ENCODE measurements at places on chromosomes 4 and X.

GRCh38 chr4:125097729-125098128, 217.0 kb upstream of the FAT4 start:
- DNase-seq, result no peak

- no peak for DNase-seq
Measured at GRCh38 chrX:137428221-137428661, 137.7 kb upstream of the ZIC3 start.

GRCh38 chrX:80808881-80809411, 731 bp downstream of the BRWD3 start:
- peak; percentile 2 for DNase-seq

DNA sequence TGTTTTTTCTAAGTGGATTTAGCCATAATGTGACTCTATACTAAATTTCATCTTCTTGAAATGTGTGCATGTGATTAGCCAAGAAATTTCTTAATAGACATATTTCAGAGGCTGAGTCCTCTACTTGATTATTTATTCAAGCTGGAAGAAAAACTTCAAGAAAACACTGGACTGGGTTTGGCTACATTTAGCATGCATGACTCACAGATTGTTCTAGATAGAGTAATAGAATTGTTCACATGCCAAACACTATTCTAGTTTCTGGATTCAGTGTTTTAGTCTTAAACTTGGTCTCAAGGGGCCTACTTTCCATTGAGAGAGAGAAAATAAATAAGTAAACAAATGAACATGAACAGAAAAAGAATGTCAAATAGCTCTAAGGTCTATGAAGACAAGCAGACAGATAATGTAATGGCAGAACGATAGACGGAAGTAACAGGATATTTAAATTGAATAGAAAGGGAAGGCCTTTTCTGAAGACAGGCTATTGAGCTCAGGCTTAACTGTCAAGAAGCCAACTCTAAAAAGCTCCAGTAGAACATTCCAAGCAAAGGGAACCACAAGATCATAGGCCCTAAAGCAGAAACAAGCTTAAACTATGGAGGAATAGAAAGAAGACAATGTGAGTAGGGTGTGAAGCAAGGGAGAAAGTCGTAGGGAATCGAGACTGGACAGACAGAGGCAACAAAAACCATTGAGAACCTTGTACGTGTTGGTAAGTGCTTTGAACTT, 104.6 kb downstream of the TMEM144 start:
- no peak for DNase-seq

- no peak for DNase-seq
Measured at GRCh38 chr4:21009956-21010355, 309.7 kb downstream of the PACRGL start.

DNA sequence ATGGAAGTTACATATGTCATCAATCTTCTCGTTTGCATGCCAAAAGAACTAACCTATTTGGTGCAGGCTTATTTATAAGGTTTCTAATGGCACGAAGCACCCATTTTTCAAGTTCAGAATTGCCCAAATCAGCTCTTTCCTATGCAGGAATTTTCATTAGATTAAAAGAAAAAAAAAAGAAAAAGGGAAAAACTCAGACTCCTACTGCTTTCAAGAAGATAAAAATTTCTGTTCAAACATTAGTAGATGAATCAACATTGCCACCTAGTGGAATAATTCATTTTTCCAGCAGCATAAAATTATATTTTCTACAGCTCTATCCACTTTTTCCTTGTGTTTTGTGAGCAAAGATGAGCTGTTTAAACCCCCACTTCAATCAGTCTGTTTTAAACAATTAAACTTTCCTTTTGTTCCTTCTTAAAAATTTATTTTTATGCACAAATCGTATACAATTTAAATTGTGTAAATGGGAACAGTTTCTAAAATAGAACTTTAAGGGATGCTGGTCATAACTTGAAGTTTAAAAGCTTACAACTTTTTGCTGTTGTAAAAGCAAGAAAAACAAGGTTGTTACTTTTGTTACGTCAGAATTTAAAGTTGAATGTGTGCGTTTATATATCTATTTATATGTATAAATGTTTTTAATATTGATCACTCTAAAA, 309.9 kb downstream of the ARAP2 start:
- DNase-seq, result no peak

DNA sequence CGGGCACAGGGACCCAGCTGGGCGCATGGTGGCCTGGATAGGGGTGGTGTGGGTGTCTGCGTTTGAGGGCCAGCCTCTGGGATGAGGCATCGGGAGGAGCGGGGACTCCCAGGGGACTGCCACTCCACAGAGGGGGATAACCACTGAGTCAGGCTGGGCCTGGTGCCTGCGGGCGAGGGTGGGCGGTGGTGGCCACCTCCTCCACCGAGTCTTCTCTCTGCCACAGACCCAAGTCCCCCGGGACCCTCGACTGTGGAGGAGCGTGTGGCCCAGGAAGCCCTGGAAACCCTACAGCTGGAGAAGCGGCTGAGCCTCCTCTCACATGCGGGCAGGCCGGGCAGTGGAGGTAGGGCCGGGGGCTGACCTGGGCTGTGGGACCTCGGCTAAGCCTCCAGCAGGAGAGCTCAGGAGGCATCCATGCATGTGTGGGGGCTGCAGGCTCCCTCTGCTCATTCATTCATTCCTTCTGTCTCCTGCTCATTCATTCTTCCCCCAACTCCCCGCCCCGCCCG, 26.4 kb downstream of the DOK7 start:
- no peak for DNase-seq

DNA sequence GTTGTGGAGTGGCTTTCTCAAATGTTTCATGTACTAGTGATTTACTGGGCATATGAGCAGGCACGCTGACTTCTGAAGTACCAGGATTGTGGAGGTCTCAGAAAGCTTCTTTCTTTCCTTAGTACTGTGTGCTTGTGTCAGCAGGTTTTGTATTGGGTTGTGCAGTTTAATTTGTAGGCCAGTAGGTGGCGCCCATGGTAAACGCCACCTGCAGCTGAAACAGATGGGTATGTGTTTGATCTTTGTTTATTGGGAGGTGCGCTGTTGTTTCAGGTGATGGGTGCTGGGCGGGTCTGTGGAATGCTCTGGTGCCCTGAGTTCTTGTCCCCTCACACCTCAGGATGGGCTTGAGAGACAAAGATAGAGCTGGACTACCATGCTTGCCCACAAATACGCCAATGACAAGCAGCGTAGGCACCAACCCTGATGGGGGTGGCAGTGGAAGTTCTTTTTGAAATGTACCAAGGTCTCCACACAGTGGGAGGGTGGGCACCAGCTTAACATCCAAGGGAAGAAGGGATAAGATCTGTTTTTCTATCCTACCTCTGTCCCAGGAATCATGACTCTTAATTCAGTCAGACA, 141.5 kb downstream of the RPS6KA6 start:
- no peak for DNase-seq

DNA sequence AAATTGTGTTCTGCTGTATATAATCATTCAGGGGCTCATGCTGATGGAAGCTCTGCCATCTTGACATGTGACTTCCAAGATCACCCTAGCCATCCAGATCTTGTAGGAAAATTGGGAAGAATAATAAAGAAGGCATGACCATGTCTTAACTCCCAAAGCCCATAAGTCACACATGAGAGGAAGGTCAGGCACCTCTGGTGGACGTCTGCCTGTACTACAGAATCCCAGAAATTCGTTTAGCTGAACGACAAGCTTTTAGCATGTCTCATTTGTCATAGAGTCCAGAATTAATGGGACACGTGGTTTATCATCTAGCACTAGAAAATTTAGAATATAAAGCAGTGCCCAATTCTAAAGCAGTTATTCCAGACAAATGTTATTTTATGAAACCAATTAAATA, 212.7 kb downstream of the CENPC start:
- DNase-seq, result no peak

- DNase-seq, result no peak
Measured at GRCh38 chrX:50431623-50432022, 39.0 kb downstream of the DGKK start.

GRCh38 chr4:38242101-38242500, 281.9 kb downstream of the PTTG2 start:
- no peak for DNase-seq

DNA sequence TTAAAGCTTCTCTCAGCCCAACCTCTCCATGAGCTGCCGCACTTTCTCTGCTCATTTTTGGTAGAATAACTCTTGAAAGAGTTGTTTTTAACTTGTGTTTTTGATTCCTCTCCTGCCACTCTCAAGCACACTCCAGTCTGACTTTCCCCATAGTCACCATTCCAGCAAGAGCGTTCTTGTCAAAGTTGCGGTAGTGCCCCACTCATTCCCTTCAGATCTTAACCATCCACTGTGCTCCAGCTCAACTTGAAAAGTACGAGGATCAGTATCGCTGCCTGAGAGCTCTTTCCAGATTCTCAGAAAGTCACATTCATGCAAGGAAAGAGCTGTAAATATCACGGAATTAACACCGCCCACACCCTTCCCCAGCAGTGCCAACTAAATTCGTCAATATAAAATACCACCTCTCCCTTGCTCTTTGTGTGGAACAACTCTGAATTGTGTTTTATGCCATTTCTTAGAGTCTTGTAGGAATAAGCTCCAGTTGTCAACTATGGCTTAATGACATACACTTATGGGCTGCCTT, 59.7 kb upstream of the IL15 start:
- no peak for DNase-seq

- DNase-seq, result no peak
Measured at GRCh38 chrX:120504569-120504968, 35.5 kb upstream of the LAMP2 start.

DNA sequence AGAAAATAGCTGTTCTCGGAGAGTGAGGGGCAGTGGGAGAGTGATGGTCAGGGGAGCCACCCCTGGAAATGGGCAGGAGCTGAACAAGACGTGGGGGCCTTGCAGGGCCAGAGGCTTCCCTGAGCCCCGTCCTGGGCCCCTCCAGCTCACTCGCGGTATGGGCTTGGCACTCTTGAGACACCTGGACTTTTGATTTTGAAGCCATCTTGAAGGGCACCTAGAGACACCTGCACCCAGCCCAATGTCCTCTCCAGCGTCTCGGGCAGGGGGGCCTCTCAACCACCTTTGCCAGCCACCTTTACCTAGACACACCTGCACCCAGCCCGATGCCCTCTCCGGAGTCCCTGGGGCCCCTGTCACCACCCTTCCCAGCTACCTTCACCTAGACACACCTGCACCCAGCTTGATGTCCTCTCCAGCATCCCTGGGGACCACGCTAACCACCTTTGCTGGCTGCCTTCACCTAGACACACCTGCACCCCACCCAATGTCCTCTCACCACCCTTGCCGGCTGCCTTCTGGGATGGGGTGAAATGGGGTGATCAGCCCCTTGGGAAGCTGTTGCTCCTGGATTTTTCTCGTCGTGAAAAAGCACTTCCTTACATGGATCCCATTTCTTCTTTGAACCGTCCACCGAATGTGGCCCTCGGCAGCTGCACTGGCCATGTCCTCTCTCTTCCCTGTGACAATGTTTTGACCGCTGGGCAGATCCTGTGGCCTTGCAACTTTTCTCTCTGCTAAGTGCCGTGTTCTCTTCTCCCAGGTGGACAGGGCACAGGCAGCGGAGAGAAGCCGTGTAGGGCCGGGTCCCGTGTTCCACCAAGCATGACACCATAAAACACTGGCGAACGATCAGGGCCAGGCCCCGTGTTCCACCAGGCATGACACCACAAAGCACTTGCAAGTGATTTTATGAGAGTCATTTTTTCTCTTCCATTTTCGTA, 47.5 kb downstream of the CPZ start:
- no peak for DNase-seq

- no peak for DNase-seq
Measured at GRCh38 chr4:38136604-38137003, 176.4 kb downstream of the PTTG2 start.

- no peak for DNase-seq
Measured at GRCh38 chrX:9462456-9462855, 2.4 kb upstream of the TBL1X start.

- DNase-seq, result no peak
Measured at GRCh38 chr4:153266988-153267387, 62.7 kb downstream of the TRIM2 start.

DNA sequence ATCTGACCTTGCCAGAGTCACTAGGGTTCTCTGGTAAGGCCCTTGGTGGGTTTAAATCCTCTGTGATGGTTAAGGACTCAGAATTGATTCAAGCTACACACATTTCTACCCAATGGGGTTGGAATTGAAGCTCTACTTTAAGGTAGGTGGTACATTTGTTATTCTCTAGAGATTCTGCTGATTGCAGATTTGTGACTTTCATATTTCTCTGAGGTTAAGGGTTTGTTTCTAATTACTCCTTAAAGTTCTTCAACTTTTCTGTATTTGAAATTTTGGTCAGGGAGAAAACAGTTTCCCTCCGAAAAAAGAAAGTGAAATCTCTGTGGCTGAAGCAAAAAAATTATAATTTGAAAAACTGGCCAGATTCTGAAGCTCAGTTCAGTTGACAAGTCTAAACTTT, 25.8 kb upstream of the USP46 start:
- DNase-seq, result no peak

GRCh38 chrX:120999413-120999812, 13.9 kb upstream of the CT47A1 start:
- DNase-seq, result no peak

DNA sequence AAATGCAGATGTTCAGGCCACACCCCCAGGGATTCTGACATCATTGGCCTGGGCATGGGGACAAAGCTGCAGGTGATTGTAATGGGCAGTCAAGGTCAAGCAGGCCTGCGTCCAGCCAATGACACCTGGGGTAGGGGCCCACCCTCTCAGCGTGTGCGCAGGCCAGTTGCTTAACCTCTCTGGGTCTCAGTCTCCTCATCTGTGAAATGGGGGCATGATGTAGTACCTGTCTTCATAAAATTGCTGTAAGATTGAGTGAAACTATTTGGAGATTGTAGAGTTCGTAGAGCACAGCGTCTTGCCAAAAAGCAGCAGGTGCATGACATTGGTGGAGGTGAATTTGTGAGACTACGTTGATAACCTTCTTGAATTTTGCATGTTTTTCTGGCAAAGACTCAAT, 21.2 kb downstream of the RS1 start:
- DNase-seq, result no peak

DNA sequence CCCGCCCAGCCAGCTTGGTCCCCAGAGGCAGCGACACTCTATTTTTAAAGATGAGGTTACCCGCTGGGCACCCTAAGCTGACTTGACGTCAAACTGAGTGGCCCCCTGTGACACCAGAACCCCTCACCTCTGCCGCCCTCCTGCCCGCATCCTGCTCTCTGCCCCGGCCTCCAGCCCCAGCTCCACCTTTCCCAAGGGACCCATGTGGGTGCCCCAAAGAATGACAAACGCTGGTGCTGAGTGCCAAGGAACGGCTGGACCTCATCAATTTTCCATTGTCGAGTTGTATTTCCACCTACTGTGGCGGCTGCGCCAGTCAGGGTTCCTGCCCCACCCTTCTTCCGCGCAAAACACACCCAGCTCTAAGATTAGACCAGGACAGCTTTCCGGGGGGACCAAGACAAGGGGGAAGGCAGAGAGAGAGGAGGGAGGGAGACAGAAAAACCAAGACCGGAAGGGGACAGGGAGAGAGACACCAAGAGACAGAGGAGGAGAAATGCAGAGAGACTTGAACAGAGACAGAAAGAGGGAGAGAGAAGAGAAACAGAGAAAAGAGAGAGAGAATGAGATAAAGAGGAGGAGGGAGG, 2.0 kb downstream of the PRKX start:
- DNase-seq, result no peak
